SW 1271 (cell line): ENCODE measurements at places on chromosomes 6 and 20.

DNA sequence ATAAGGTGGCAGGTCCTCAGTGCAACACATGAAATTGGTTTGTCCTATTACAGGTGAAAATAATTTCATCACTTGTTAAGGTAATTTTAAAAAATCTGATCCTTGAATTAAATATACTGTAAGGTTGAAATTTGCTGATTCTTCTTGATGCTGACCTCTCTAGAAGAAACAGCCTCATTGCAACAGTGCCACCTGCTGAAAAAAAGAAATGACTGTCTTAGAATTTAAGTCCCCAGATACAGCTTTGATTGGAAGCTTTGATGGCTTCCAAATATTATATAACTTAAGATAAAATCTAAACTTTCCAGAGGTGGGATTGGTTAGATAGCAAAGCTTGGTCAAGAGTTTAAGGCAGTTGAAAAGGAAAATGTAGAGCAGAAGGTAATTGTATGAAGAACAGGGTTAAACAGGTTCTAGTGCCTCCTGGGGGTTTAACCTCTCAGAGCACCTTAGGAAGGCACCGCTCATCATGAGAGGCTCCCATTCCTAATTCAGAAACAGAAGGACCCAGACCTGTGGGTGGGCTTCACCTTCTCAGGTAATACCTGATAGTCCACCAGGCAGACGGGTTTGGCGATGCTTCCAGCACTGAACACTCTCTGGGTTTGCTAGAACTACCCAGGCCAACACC, 401.0 kb downstream of the PAX1 start:
- no peak for DNase-seq

DNA sequence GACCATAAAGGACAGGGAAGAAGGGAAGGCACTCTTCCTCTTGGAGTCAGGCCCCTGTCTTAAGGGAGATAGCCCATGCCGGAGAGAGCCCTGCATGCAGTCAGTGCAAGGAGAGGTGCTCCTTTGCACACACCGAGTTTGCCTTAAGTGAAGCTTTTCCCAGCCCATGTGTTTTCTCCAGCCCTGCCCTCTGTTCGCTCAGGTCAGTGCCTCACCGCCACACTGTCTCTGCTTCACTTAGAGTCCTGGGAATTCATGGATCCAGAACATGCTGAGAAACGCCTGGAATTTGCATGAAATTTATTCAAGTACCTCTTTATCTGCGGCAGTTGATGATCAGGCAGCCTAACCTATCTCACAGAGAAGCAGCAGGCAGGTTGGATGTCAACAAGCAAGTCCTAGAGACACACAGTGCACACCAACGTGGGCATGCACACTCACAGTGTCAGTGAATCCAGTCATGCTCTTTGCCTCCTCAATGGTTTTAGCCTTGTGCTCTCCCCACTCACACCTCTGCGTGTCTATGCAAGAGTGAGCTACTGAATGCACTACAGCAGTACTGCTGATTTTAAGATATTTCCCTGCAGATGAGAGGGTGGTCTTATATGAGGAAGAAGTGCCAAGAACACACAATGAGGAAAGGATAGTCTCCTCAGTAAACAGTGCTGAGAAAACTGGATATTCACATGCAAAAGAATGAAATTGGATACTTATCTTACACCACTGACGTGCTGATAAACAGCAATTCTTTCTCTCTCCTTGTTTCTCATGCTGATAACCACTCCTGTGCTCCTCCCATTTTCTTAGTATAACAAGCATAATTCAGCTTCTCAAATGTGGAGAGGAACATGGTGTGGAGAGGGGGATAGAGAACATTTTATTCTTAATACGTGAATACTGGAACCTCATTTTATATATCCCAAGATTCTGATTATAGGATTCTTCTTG, 295.1 kb upstream of the CDYL start:
- no peak for DNase-seq

- no peak for DNase-seq
These were observed 14.3 kb downstream of the KIAA0319 start for GRCh38 chr6:24631671-24632070.

DNA sequence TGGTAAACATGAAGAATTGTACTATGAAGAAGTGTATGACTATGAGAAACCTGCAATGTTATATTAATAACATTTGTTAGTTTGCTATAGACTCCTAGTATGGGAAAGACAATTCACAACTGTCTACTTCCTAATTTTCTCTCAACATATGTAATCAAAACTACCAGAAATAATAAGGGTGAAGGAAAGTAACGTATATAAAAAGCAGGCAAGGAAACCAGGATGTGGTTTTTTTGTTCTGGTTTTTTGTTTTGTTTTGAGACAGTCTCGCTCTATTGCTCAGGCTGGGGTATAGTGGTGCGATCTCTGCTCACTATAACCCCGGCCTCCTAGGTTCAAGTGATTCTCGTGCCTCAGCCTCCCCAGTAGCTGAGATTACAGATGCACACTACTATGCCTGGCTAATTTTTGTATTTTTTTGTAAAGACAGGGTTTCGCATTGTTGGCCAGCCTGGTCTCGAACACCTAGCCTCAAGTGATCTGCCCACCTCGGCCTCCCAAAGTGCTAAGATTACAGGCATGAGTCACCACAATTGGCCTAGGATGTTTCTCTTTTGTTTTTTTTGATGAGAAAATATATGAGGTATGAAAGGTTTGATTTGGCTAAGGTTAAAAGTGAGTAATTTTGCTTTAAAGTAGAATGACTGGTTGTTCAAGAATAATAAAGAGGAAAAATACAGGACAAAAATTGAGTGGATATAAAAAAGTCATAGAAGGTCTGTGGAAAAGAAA, 83.1 kb downstream of the PTCHD4 start:
- DNase-seq: no peak

- DNase-seq: peak; percentile 9
These were observed 8.6 kb downstream of the AARS2 start for GRCh38 chr6:44304282-44305199.

DNA sequence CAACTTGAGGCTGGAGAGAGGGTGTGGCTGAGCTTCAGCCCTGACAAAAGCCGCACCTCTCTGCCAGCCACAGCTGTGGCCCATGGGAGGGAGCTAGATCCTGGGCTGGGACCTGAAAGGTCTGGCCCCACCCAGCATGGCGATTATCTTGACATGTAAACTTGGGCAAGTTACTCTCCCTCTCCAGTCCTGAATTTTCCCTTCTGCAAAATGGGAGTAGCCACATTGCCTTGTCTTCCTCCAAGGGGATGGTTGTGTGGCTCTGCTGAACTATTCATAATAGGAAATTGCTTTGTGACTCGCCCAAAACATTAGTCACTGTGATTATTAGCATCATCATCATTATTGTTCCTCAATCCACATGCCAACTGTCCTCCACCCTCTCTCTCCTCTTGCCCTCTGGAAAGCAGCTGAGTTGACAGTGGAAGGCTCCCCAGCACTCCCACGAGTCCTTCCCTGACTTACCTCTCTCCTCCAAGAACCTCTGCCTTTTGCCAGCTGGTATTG, 23.0 kb upstream of the RBPJL start:
- no peak for DNase-seq

- no peak for DNase-seq
These were observed 32.1 kb upstream of the SIRPG start for GRCh38 chr20:1689721-1690120.

DNA sequence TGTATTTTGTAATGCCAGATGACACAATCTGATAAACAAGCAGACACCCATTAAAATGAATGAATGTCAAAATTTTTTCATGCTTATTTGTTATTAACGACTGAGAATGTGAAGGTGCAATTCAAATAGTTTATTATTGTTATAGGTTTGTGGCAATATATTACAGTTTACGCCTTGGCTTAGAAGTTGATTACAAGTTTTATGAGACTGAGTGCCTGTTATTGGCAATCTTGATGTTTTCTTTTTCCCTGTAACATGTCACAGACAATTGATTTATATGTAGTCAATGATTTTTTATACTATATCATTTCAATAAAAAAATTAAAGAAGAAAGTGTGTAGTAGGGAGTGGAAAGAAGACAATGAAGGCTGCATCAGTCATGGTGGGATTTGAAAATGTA, 144.1 kb upstream of the EEF1E1 start:
- DNase-seq: no peak

DNA sequence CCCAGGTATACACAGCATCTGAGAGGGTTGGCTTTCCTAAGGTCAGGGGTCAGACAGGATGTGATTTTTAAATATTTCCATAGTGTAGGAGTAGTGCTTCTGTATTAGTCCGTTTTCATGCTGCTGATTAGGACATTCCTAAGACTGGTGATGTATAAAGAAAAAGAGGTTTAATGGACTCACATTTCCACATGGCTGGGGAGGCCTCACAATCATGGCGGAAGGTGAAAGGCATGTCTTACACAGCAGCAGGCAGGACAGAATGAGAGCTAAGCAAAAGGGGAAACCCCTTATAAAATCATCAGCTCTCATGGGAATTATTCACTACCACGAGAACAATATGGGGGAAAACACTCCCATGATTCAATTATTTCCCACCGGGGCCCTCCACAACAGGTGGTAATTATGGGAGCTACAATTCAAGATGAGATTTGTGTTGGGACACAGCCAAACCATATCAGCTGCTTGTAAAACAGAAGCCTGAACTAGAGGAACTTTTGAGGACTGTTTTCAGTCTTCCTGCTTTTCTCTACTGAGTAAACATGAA, 91.0 kb upstream of the MEI4 start:
- no peak for DNase-seq

- no peak for DNase-seq
These were observed 83.9 kb downstream of the UNC5CL start for GRCh38 chr6:40955178-40955545.

GRCh38 chr20:53559816-53560215, 33.8 kb downstream of the ZNF217 start:
- no peak for DNase-seq

GRCh38 chr6:129641344-129641743, 68.6 kb downstream of the ARHGAP18 start:
- peak; percentile 38 for DNase-seq

GRCh38 chr6:36677059-36677749, 1.3 kb upstream of the CDKN1A start:
- no peak for DNase-seq

DNA sequence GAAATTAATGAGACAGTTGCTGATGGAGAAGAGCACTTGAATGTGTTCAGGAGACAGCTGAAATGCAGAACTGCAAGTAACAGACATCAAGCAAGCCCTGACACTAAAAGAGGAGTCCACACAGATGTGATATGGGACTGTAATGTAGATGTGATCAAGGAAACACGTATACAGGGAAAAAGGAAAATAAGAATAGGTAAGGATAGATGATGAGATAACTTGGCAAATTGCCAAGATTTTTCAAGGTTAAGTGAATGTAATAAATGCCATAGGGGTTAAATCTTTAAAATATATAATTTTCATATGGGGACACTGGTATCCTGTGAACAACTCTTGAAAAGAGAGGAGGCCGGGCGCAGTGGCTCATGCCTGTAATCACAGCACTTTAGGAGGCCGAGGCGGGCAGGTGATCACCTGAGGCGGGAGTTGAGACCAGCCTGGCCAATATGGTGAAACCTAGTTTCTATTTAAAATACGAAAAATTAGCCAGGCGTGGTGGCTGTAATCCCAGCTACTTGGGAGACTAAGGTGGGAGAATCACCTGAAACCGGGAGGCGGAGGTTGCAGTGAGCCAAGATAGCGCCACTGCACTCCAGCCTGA, 7.2 kb upstream of the SNX14 start:
- no peak for DNase-seq

DNA sequence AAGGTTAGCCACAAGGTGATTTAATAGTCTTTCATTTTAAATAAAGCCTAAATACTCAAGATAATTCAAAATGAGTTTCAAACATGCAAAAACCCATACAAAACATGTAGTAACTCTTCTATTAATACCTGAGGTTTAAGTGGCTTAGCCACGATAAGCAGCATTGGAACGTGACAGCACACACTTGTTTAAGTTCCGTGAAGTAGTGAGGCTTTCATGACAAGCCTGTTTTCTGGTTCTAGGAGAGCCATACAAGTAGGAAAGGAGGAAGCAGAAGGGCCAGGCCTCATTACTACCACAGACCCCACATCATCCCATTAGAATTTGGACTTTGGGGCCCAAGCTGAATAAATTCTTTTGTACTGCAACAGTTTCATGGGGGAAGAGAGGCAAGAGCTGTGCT, 54.3 kb upstream of the PRND start:
- DNase-seq: no peak

DNA sequence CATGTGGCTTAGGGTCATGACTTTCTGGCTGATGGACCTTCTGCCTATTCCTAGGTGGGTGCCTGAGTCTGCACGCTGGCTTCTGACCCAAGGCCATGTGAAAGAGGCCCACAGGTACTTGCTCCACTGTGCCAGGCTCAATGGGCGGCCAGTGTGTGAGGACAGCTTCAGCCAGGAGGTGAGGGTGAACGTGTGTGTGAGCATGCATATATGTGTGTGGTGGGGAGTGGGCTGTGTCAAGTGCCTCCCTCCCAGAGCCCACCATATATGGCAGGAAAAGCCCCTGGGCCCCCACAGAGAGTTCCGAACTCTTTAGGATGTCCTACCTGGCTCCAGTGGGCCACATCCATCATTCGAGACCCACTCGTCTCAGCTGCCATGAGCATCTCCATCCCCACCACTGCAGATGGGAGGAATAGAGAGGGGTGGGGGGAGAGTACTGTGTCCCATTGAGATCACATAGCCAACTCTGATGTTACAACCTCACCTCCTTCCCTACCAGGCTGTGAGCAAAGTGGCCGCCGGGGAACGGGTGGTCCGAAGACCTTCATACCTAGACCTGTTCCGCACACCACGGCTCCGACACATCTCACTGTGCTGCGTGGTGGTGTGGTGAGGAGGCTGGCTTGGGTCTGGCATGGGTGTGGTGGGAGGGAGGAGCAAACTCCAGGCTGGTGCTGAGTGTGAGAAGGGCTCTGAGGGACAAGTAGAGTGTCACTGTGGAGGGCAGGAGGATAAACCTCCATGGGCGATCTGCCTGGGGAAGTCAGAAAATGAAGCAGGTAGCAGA, 3.2 kb downstream of the SLC22A7 start:
- DNase-seq: no peak

- no peak for DNase-seq
These were observed 18.3 kb downstream of the SNX9 start for GRCh38 chr6:157841211-157841840.

DNA sequence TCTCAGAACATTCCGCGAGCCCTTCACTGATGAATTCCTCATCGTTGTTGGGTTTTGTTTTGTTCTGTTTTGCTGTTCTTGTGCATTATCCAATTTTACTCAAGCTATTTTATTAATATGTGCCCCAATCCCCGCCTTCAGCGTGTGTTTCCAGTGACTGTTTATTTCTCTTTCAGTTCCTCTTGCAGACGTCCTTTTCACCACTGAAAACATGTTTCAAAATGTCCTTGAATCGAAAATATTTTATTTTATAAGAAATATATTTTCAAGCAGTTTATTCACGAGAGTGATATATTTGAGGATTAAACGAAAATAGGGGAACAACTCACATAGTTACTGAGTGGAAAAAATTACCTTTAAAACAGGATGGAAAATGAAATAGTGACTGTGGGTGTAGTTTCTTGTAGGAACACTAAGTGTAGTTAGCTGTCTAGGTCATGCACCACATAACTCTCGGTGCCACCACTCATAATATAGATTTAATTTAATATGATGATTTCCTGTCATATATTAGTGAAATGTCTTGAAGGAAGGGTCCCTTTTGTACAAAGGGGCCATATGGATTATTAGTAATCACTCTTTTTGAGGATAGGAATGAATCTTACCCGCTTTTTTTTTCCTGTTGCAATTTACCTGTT, 45.3 kb upstream of the HDDC2 start:
- no peak for DNase-seq

- no peak for DNase-seq
These were observed 546.9 kb downstream of the TFAP2B start for GRCh38 chr6:51365566-51365965.
